ENCODE measurements at places on chromosomes 7 and 10. TPM values are rescaled to one million over a fixed set of nuclear protein-coding genes. Genes with fewer than 3 reads are reported as not detected.

GRCh38 chr7:27300421-27300820 is 57.8 kb downstream of the EVX1 start:
- no peak overlapping the region for H3K27ac ChIP-seq
- no peak overlapping the region for H3K4me3 ChIP-seq

DNA sequence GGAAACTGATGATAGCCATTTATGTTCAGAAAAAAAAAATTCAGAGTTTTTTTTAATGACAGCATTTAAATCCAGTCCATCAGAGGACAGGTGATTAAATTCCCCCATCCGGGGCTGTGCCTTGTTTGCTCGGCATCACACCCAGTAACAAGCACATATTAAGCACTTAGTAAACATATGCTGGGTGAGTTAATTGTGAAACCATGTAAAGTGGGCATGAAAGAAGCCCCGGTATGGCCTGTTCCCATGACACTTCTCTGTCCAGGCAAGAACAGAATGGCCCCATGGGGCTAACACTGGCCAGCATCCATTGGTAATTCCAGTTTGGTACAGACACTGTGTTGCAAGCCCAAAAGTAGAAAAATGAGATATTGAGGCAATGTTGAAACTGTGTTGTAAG is 220.8 kb upstream of the RNF32 start:
- no peak overlapping the region for H3K4me3 ChIP-seq
- H3K27ac ChIP-seq: no peak overlapping the region
- no peaks in the 10 kb centered on the region for H3K36me3 ChIP-seq
- H3K27me3 ChIP-seq: no peaks in the 10 kb centered on the region

DNA sequence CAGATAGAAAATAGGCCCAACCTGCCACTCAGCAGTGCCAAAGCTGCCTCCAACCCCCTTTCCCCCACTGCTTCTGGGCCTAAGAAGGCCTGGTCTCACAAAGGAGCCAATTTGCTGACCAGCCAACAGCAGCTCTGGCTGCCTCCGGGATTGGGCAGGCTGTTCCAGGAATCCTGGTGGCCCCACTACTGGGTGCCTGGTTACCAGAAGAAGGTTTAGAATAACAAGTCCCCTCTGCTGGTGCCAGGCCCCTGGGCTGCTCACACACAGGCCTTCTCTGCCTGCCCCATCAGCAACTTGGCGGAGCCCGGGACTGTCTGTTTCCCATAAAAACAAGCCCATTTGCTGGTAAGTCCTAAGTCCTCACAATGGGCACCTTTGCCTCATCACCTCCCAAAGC is 1.2 kb downstream of the PHKG1 start:
- no peak overlapping the region for H3K27ac ChIP-seq
- H3K36me3 ChIP-seq: peaks cover 3% of the 10 kb centered on the region
- no peaks in the 10 kb centered on the region for H3K27me3 ChIP-seq
- peak; percentile 15 for DNase-seq
- H3K4me1 ChIP-seq: peaks cover 6% of the 10 kb centered on the region

DNA sequence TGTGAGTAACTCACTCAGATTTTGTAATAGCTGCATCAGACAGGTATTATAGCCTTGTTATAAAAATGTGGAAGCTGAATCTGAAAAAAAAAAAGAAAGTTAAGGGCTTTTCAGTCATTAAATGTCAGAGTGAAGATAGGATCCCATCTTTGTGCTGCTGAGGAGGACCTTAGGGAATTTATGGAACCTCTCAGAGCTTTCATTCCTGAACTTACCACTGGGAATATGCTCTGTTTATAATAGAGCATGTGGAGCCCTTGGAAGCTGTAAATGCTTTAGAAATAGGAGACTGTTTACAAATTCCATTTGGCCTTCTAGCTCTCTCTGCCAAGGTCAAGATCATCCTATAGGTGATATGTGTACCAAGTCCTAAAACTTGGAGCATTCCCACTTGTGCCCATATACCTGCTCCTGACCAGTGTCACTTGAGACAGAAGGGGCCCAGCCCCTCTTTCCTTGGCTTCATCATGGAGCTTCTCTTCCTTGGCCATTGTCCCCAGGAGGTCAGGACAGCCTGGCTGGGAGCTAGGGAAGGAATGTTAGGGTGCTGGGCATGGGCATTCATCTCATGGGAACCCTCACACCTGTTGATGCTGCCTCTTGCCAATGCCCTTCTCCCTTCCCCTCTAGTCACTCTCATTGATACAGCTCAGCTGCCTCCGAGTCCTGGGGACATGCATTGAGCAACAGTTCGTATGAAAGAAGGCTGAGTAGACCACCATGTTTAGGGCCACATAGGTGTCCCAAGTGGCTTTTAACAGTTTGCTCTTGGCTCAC is 105.3 kb downstream of the LRRC18 start:
- no peaks in the 10 kb centered on the region for H3K27me3 ChIP-seq
- H3K4me1 ChIP-seq: no peaks in the 10 kb centered on the region
- no peak for DNase-seq
- H3K27ac ChIP-seq: no peak overlapping the region
- H3K4me3 ChIP-seq: no peak overlapping the region
- H3K36me3 ChIP-seq: no peaks in the 10 kb centered on the region

DNA sequence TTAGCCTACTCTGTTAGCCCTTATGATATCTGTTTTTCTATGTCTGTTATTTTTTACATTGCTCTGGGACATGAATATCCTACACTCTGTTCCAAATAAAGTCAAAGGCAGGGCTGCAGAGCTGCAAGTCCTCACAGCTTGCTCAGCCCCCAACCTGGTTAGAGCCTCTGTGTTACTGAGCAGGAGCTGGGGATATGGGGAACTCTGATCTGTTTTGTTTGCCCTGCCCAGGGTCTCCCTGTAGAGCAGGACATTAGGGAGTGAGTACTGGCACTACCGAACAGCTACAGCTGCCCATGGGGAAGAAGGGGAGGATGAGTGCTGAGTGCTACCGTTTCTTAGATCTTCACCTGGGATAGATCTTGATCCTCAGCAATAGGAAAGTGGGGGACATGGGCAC is 32.8 kb upstream of the FGL2 start:
- no peak overlapping the region for H3K27ac ChIP-seq
- DNase-seq: no peak
- no peaks in the 10 kb centered on the region for H3K4me1 ChIP-seq

GRCh38 chr10:27490807-27491206 is 13.3 kb upstream of the RAB18 start:
- no peaks in the 10 kb centered on the region for H3K36me3 ChIP-seq
- H3K27ac ChIP-seq: no peak overlapping the region
- no peak overlapping the region for H3K4me3 ChIP-seq
- H3K4me1 ChIP-seq: no peaks in the 10 kb centered on the region
- H3K27me3 ChIP-seq: no peaks in the 10 kb centered on the region

GRCh38 chr10:100670368-100670767 is 75.0 kb upstream of the PAX2 start:
- no peaks in the 10 kb centered on the region for H3K36me3 ChIP-seq
- H3K27me3 ChIP-seq: peaks cover 82% of the 10 kb centered on the region
- no peak overlapping the region for H3K27ac ChIP-seq
- no peak for DNase-seq
- no peak overlapping the region for H3K4me3 ChIP-seq
- H3K4me1 ChIP-seq: no peaks in the 10 kb centered on the region

GRCh38 chr7:96388620-96389383 is 66.9 kb upstream of the SLC25A13 start:
- peaks cover 6% of the 10 kb centered on the region for H3K4me1 ChIP-seq
- H3K27me3 ChIP-seq: no peaks in the 10 kb centered on the region
- H3K4me3 ChIP-seq: no peak overlapping the region
- H3K36me3 ChIP-seq: no peaks in the 10 kb centered on the region
- peak overlapping the region; percentile 50 for H3K27ac ChIP-seq
- DNase-seq: peak; percentile 13

GRCh38 chr10:56178210-56178609 is 182.8 kb downstream of the ZWINT start:
- no peaks in the 10 kb centered on the region for H3K36me3 ChIP-seq
- H3K27me3 ChIP-seq: no peaks in the 10 kb centered on the region
- no peak for DNase-seq
- H3K4me3 ChIP-seq: no peak overlapping the region
- H3K27ac ChIP-seq: no peak overlapping the region

DNA sequence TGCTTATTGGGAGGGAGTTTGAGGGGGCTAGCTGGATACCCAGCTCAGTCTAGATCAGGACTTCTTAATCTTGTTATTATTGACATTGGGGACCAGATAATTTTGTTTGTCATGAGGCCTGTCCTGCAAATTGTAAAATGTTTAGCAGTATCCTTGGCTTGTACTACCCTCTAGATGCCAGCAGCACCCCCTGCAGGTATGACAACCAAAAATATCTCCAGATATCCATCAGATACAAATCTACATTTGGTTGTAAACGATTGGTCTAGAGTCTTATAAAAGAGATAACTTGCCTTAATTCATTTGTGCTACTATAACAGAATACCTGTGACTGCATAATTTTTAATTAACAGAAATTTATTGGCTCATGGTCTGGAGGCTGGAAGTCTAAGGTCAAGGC is 1232.2 kb downstream of the XPNPEP1 start:
- no peak for DNase-seq
- H3K27ac ChIP-seq: no peak overlapping the region
- H3K4me3 ChIP-seq: no peak overlapping the region
- no peaks in the 10 kb centered on the region for H3K4me1 ChIP-seq
- no peaks in the 10 kb centered on the region for H3K27me3 ChIP-seq

DNA sequence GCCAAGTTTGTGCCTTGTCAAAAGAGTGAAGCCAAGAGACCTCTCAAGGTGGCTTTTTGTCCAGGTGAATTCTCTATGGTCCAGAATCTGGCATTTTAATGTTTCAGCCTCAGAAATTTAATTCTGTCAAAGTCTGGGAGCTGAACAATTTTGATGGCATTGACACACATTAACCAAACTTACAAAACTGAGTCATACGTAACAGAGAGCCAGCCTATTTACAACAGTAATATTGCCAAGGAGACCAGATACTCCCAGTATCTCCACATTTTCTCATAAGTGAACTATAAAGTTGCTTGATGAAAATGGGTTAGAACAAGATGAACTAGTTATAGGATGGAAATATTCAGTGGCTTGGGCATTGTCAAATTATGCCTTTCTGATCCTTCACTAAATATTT is 43.8 kb downstream of the PDE6C start:
- H3K36me3 ChIP-seq: peaks cover 10% of the 10 kb centered on the region
- H3K27me3 ChIP-seq: no peaks in the 10 kb centered on the region

DNA sequence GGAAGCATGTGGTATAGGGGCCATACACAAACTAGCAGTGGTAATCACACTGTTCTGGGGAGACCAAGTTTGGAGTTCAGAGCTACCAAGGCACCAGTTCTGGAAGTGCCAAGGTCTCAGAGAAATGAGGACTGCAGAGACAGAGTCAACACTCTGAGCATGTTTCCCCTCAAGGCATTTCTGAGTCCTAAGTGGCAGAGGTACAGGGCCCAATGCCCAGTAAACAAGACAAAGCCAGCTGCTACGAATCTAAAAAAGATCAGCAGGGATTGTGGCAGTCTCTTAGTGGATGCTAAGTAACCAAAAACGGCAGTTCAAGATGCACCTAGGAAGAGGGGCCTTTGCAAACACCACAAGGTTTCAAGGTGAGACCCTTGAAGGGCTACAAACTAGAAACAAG is 271.9 kb downstream of the TNS3 start:
- DNase-seq: no peak
- H3K4me1 ChIP-seq: peaks cover 12% of the 10 kb centered on the region
- no peak overlapping the region for H3K27ac ChIP-seq
- H3K36me3 ChIP-seq: peaks cover 20% of the 10 kb centered on the region

- H3K4me3 ChIP-seq: no peak overlapping the region
- DNase-seq: peak; percentile 29
- H3K4me1 ChIP-seq: no peaks in the 10 kb centered on the region
- no peak overlapping the region for H3K27ac ChIP-seq
- no peaks in the 10 kb centered on the region for H3K36me3 ChIP-seq
Measured at GRCh38 chr7:68420342-68421192, 1177.7 kb upstream of the AUTS2 start.

CHAT gene
- total RNA-seq: not detected

MBL2 gene
- not detected for total RNA-seq

ANKRD30A gene
- total RNA-seq: not detected

GIMAP7 gene
- total RNA-seq: 30.8 TPM
